Activated CD4-positive, alpha-beta T cell treated with anti-CD3 and anti-CD28 coated beads, Interleukin-2, amount 50 U/mL, for 48 hours (primary cell): ENCODE measurements at places on chromosomes 2 and 18.

DNA sequence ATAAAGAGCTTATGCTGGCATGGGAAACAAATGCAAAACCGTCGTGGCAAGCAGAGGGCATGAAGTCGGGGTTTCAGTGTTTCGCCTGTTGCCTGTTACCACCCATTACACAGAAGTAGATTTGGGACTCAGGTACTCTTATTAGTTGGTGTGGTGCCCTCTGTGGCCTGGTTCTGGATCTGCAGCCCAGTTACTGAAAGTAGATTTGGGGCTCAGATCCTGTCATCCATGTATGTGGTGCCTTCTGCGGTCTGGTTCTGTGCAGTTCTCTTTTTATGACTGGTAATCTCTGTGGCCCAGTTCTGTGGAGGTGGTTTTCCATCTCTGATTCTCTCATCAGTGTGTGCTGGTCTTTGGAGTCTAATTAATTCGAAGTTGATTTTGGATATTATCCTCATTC lies 45.2 kb downstream of the ADNP2 start:
- peak; percentile 62 for DNase-seq

DNA sequence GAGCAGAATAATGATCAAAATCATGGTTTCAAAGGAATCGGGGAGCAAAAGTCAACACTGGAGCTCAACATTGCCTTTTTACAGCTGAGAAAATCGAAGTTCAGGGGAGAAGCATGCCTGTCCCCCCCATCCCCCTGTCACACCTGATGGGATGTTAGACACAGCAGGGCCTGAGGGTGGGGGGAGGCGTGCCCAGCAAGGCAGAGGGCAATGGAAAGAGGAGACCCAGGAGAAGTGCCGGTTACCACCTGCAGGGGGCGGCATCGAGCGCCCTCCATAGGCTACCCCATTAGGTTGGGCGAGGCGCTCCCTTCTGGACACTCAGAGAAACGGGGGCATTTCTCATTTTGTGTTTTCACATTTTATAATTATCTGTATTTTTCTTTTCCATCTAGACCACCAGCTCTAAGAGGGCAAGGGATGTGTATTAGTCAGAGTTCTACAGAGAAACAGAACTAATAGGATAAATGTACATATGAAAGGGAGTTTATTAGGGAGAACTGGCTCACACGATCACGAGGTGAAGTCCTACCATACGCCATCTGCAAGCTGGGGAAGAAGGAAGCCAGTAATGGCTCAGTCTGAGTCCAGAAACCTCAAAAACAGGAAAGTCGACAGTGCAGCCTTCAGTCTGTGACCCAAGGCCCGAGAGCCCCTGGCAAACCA lies 271.3 kb downstream of the LRATD1 start:
- peak; percentile 74 for DNase-seq

- DNase-seq: no peak
Measured at GRCh38 chr18:10681581-10682367, 155.9 kb downstream of the NAPG start.

DNA sequence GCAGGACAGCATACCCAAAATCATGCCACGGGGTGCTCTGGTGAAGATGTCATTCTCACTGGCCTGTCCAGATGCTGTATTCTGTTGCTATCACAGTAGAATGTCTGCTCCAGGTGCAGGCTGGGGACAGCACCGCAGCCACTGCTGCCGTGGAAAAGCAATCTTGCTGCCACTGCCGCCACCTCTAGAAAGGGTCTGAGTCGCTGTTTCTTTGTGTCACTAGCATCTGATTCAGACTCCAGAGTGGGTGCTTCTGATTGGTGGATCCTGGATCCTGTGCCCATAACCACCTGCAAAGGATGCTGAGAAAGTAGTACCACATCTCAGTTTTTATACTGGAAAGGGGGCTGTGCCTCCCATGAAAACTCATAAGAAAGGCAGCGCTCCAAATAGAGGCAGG lies 45.3 kb upstream of the CTLA4 start:
- DNase-seq: no peak

- DNase-seq: no peak
Measured at GRCh38 chr2:165245081-165245793, 6.0 kb downstream of the SCN2A start.

DNA sequence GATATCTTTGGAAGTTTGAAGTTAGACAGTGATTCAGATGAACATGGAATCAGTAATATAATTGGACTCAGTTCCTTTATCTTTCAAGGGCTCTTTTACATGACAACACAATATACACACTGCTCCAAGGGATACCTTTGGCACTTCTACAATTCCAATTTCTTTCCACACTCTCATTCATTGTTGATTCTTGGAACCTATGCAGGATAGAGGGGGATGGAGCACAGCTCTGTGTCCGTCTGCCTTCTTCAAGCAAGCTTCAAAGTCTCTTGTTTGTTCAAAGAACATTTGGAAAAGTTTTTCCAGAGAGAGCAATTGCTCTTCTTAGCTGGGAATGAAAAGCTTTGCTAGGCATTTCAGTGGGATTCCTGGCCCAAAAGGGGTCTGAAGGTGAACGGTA lies 276.2 kb upstream of the ZEB2 start:
- no peak for DNase-seq

- DNase-seq: no peak
Measured at GRCh38 chr2:231521-232185, 32.2 kb downstream of the SH3YL1 start.

- DNase-seq: no peak
Measured at GRCh38 chr18:44862112-44862511, 181.4 kb downstream of the SETBP1 start.

- no peak for DNase-seq
Measured at GRCh38 chr18:63725682-63726480, 23.1 kb downstream of the SERPINB11 start.

- DNase-seq: no peak
Measured at GRCh38 chr2:130749641-130750040, 5.7 kb upstream of the AMER3 start.

- no peak for DNase-seq
Measured at GRCh38 chr2:119846021-119846420, 86.3 kb downstream of the PTPN4 start.

GRCh38 chr2:105410554-105410953 lies 11.7 kb upstream of the FHL2 start:
- DNase-seq: no peak
